Glutamatergic neuron (in vitro differentiated cells): ENCODE measurements at places on chromosomes 13 and 19. TPM values are rescaled to one million over a fixed set of nuclear protein-coding genes. Genes with fewer than 3 reads are reported as not detected.
A peak's percentile ranks its signal among the peaks of the same experiment; 100 is the strongest.

GRCh38 chr13:108273429-108274118 is 4.1 kb downstream of the TNFSF13B start:
- DNase-seq = no peak
- H3K27me3 ChIP-seq = no peaks in the 10 kb centered on the region
- H3K4me1 ChIP-seq = peaks cover 13% of the 10 kb centered on the region
- no peak overlapping the region for H3K27ac ChIP-seq

DNA sequence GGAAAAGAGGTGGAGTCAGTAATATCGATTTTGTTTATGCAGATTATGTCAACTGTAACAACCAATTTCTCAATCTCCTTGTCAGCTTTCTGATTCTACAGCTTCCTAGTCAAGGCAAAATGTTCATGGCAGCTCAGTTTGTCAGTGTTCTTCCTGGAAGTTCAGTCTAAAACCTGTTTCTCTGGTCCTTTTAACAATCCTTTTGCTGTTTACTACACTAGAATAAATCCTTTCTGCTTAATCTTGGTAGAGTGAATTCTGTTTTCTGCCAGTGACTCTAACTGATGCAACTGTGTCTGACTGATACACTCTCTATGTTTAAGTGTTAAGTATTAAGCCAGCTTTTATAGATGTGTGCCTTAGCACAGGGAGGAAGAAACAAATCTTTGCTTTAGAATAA is 516.9 kb upstream of the KLF12 start:
- no peak for DNase-seq
- no peak overlapping the region for H3K27ac ChIP-seq
- H3K4me3 ChIP-seq = no peak overlapping the region
- peaks cover 2% of the 10 kb centered on the region for H3K27me3 ChIP-seq

DNA sequence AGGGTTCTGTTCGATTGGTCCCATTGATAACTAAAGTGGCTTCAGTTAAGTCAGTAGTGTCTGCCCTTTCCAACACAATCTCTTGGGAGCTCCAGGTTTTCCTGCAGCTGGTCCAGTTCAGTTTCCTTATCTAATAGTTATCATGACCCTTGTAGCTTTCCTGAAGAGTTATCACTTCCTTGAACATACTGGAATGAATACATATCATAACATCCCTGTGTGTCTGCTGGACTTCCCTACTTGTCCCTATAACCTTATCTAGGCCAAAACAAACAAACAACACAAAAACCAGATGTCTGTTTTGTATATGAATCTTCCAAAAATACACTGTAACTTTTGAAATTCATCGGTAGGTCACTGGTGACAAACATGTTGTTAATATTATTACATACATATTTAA is 167.6 kb downstream of the DCT start:
- no peaks in the 10 kb centered on the region for H3K27me3 ChIP-seq
- H3K4me3 ChIP-seq = no peak overlapping the region
- H3K36me3 ChIP-seq = no peaks in the 10 kb centered on the region
- no peak for DNase-seq
- H3K27ac ChIP-seq = peak overlapping the region; percentile 59

DNA sequence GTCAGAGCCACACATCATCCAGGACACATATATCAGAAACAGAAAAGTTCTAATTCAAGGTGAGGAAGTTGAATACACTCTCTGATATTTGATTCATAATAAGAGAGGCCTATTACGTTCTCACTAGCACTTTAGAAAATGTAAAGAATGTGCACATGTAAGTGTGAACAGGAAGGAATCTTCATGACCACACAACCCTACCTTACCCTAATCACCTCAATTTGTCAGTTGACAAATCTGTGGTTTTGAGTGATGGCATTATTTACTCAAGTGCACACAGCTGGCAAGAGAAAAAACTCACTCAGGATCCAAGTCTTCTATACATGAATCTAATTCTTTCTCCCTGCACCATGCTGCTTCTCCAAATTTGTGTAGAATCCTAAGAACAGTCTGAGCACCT is 445.8 kb downstream of the SUCLA2 start:
- DNase-seq = no peak
- H3K36me3 ChIP-seq = no peaks in the 10 kb centered on the region
- peaks cover 3% of the 10 kb centered on the region for H3K4me1 ChIP-seq
- H3K4me3 ChIP-seq = no peak overlapping the region
- peaks cover 2% of the 10 kb centered on the region for H3K27me3 ChIP-seq
- no peak overlapping the region for H3K27ac ChIP-seq

GRCh38 chr13:107210723-107211030 is 642.7 kb upstream of the ARGLU1 start:
- H3K36me3 ChIP-seq = no peaks in the 10 kb centered on the region
- no peak for DNase-seq
- H3K27me3 ChIP-seq = no peaks in the 10 kb centered on the region
- H3K4me1 ChIP-seq = peaks cover 3% of the 10 kb centered on the region
- H3K4me3 ChIP-seq = no peak overlapping the region
- no peak overlapping the region for H3K27ac ChIP-seq

Gene NOVA2
- total RNA-seq = 163 TPM
